Activated T-helper 1 cell treated with anti-CD3 and anti-CD28 coated beads, Interleukin-2, amount 50 U/mL, for 16 hours (primary cell): ENCODE measurements at places on chromosomes 3 and 15.

GRCh38 chr3:63386568-63386967, 108.5 kb downstream of the SYNPR start:
- no peak for DNase-seq

- no peak for DNase-seq
Observed at GRCh38 chr15:45184562-45185041, 3.2 kb downstream of the SHF start.

- DNase-seq = no peak
Observed at GRCh38 chr3:18813300-18813699, 335.0 kb upstream of the KCNH8 start.

DNA sequence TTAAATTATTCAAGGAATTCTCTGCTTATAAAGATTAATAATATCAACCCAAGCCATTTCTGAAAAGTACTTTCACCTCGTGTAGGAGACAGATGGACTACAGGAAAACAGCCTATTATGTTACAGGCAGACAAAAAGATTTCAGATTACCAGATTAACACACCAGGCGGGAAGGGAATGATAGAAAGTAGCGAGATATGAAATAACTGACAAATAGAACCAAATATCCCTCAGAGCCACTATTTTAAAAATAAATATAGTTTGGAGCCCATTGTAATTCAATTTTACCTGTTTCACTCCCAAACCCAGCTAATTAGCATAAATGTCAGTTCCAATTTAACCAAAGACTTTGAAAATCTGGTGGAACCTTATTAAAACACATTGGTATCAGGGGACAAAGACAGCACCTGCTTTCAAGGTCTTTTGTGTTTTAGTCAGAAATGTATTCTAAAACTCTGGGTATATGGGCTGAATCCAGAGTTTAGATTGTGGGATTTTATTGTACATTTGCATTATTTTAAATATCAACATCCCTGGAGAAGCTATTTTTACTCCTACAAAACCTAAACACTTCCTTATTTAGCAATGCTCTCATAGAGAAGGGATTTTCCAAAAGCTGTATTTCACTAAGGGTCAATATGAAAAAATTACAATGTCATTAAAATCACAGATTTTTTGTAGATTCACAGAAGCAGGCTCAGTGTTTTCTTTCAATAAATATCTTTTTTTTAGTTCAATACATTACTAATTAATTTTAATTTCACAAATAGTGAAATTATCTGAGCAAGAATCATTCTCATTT, 138.4 kb downstream of the TNIK start:
- DNase-seq = no peak

GRCh38 chr3:14333621-14334020, 68.8 kb upstream of the SLC6A6 start:
- DNase-seq = no peak

DNA sequence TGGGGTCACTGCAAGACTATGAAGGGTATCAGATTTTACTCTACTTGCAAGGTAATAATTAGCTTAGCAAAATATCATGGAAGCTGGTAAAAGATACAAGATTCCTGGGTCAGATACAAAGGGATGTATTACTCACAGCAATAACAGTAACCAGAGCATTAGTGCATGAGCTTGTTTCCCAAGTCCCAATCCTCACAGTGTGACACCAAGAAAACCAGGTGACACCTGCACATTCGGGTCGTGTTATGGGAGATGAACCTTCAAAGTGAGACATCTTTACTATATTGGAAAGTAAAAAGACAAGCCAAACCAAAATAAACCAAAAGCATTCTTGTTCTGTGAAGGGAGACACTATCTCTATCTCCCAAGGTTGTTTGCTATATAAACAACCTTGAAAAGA, 528.7 kb upstream of the TGFBR2 start:
- DNase-seq = no peak
